Mesothelial cell of epicardium (in vitro differentiated cells): ENCODE measurements at places on chromosomes 16 and 17.

GRCh38 chr17:34156741-34157589 lies 98.1 kb upstream of the CCL2 start:
- no peak overlapping the region for H3K27ac ChIP-seq
- H3K4me1 ChIP-seq: peaks cover 6% of the 10 kb centered on the region
- H3K36me3 ChIP-seq: no peaks in the 10 kb centered on the region
- peak overlapping the region; percentile 47 for H3K4me3 ChIP-seq

GRCh38 chr16:4246777-4247459 lies 5.0 kb upstream of the SRL start:
- H3K4me3 ChIP-seq: no peak overlapping the region
- DNase-seq: no peak
- H3K27ac ChIP-seq: peak overlapping the region; percentile 45
- no peaks in the 10 kb centered on the region for H3K27me3 ChIP-seq

- no peaks in the 10 kb centered on the region for H3K36me3 ChIP-seq
- H3K4me1 ChIP-seq: no peaks in the 10 kb centered on the region
- no peak overlapping the region for H3K27ac ChIP-seq
- H3K27me3 ChIP-seq: peaks cover 4% of the 10 kb centered on the region
Measured at GRCh38 chr16:5971924-5972323, 874.3 kb upstream of the EEF2KMT start.

DNA sequence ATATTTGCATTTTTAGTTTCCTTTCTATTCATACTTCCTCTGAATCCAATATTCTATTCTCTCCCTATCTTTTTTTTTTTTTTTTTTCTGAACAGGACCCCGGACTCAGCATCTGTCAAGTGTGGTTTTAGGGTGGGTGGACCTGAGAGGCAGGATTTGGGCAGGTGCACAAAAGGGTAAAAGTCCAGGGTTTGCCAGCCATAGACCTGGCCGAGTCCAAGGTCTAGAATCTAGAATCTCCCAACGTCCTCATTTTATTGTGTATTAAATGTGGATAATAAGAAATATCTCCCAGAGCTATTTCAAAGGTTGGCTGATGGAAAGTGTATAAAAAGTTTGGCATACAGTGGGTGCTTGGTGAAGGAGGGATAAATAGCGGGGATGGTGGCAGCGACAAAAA lies 273.3 kb upstream of the MAF start:
- H3K4me3 ChIP-seq: no peak overlapping the region
- H3K36me3 ChIP-seq: no peaks in the 10 kb centered on the region
- no peak overlapping the region for H3K27ac ChIP-seq
- H3K4me1 ChIP-seq: no peaks in the 10 kb centered on the region

DNA sequence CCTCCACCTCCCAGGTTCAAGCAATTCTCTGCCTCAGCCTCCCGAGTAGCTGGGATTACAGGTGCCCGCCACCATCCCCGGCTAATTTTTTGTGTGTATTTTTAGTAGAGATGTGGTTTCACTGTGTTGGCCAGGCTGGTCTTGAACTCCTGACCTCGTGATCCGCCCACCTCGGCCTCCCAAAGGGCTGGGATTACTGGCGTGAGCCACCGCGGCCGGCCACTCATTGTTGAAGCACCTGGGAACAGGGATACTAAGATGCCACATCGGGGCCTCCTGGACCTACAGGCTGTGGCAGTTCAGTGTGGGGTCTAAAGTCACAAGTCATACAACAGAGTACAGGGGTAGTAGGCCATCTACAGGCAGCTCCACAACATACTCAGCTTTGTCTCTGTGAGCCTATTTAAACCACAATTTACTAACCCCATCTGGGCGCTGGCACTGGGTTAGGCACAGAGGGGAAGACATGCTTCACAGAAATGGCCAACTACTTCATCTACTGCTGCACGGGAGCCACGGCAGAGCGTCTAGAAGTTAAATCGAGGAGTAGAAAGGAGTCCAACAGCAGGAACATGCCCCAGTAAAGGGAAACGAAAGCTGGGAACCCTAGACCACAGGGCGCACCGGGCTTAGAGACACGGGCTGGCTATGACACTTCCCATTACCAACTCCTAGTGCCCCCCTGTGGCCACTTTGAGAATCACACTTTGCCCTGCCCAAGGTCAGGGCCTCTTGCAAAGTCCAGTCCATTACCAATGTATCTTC lies 4.3 kb downstream of the VAMP2 start:
- no peaks in the 10 kb centered on the region for H3K27me3 ChIP-seq
- DNase-seq: peak; percentile 91
- H3K4me3 ChIP-seq: no peak overlapping the region
- peak overlapping the region; percentile 75 for H3K27ac ChIP-seq

DNA sequence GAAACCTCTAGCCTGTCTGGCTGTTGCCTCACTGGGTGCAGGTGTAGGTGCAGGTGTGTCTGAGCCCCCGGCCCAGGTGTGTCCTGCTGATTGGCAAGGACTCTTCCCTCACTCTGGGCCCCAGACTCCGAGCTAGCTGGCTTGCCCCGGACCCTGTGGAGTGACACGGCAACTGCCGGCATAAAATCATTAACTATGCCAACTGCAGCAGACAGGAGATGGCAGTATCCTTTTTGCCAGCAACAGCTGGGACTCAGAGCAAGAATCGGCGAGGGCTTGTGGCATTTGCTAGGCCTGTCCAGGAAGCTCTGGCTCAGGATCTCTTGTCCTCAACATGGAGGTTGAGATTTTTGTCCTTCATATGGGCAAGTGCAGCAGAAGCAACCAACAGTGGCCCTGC lies 20.8 kb downstream of the CIAPIN1 start:
- H3K27ac ChIP-seq: no peak overlapping the region
- peaks cover 34% of the 10 kb centered on the region for H3K36me3 ChIP-seq

GRCh38 chr17:65637786-65638185 lies 76.3 kb upstream of the AXIN2 start:
- H3K27me3 ChIP-seq: no peaks in the 10 kb centered on the region
- H3K27ac ChIP-seq: peak overlapping the region; percentile 88
- peaks cover 36% of the 10 kb centered on the region for H3K4me1 ChIP-seq
- DNase-seq: no peak
- H3K36me3 ChIP-seq: peaks cover 12% of the 10 kb centered on the region

DNA sequence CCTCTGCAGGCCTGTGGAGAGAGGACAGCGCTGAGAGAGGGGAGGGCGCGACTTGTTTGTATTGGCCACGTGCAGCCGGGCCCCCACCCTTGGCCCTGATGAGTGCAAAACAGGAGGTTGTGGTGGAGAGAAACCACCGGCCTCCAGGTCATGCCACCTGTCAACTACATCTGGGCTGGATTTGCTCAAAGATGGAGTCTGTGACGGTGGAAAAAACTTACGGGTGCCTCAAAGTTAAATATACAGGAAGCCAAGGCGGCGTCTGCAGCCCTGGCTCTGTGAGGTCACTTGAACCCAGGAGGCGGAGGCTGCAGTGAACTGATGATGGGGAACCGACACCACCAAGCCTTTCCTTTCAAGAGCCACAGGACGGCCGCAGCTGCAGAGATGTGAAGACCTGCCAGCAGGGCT lies 15.7 kb downstream of the C16orf74 start:
- DNase-seq: no peak
- peaks cover 3% of the 10 kb centered on the region for H3K4me1 ChIP-seq
- no peaks in the 10 kb centered on the region for H3K27me3 ChIP-seq

- no peak for DNase-seq
- H3K36me3 ChIP-seq: no peaks in the 10 kb centered on the region
- H3K27ac ChIP-seq: no peak overlapping the region
- no peak overlapping the region for H3K4me3 ChIP-seq
- H3K4me1 ChIP-seq: peaks cover 11% of the 10 kb centered on the region
Measured at GRCh38 chr17:15169676-15170075, 95.5 kb downstream of the PMP22 start.

DNA sequence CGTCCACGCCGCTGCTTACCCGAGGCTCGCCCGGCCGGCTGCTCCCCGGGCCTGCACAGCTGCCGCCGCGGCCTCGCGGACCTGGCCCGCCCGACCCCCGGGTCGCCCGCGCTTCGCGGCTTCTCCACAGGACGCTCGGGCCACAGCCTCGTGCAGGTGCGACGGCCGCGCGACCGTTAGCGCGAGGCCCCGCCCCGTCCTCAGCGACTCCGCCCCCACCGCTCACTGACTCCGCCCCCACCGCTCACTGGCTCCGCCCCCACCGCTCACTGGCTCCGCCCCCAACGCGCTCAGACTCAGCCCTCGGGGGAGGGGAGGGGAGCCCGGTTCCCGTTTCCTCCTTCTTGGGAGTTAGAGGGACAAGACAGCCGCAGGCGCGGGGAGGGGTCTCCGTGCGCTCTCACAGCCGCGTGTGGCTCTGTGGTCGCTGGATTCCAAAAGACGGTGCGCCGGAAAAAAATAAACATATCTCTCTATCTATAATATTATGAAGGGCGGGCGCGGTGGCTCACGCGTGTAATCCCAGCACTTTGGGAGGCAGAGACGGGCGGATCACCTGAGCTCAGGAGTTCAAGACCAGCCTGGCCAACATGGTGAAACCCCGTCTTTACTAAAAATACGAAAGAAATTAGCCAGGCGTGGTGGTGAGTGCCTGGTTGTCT lies at the start of gene MEIOB:
TSS of gene MEIOB (minus strand) at position 191 of the 662 bp plus-strand sequence. CDS start 3,989 bp downstream, outside the sequence.
- H3K4me3 ChIP-seq: peak within 1 kb of the TSS; percentile 50
- H3K36me3 ChIP-seq: peaks cover 2% of the 10 kb centered on the region
- H3K4me1 ChIP-seq: peaks cover 2% of the 10 kb centered on the region
- H3K27ac ChIP-seq: no peak within 1 kb of the TSS
